ENCODE measurements at places on chromosomes 11 and 22. TPM values are rescaled to one million over a fixed set of nuclear protein-coding genes. Genes with fewer than 3 reads are reported as not detected.

Gene MS4A4E
- not detected for total RNA-seq

Gene TLCD5
- total RNA-seq = 6.5 TPM

Gene IGLL1
- total RNA-seq = not detected

Gene LDHAL6A
- total RNA-seq = not detected

Gene C11orf86
- total RNA-seq = not detected

Gene NLRP6
- total RNA-seq = not detected

Gene MS4A12
- total RNA-seq = not detected

Gene KRTAP5-2
- total RNA-seq = not detected

Gene BIRC2
- 59.4 TPM for total RNA-seq

Gene GLB1L2
- 2.4 TPM for total RNA-seq

Gene ABCC8
- total RNA-seq = not detected

Gene WBP2NL
- total RNA-seq = 2.2 TPM

Gene THYN1
- total RNA-seq = 26.5 TPM

Gene DEFB131B
- total RNA-seq = not detected

Gene NXPE4
- total RNA-seq = not detected

Gene CEP126
- 3.7 TPM for total RNA-seq

Gene CTSD
- total RNA-seq = 143 TPM

Gene STK33
- 0.49 TPM for total RNA-seq

Gene TPBGL
- total RNA-seq = not detected

Gene B3GAT1
- not detected for total RNA-seq

Gene ZNF280B
- 0.12 TPM for total RNA-seq

Gene LMO2
- total RNA-seq = not detected

Gene C11orf91
- not detected for total RNA-seq

Gene NR1H3
- 17.0 TPM for total RNA-seq

Gene OR4A16
- total RNA-seq = not detected

Gene RCOR2
- total RNA-seq = 2.1 TPM

Gene USP35
- total RNA-seq = 16.0 TPM
